ENCODE measurements at places on chromosomes 4 and X. TPM values are rescaled to one million over a fixed set of nuclear protein-coding genes. Genes with fewer than 3 reads are reported as not detected.

NAA11 gene
- not detected for total RNA-seq

XAGE1B gene
- not detected for total RNA-seq

RNF128 gene
- total RNA-seq: 3.3 TPM

GAGE2A gene
- total RNA-seq: not detected

PAGE1 gene
- total RNA-seq: not detected

FRAS1 gene
- total RNA-seq: 32.2 TPM

RRH gene
- total RNA-seq: not detected

SLC6A14 gene
- total RNA-seq: not detected

MAOA gene
- total RNA-seq: 15.7 TPM

EGF gene
- 0.25 TPM for total RNA-seq

RGN gene
- total RNA-seq: 2.7 TPM

ADRA2C gene
- total RNA-seq: not detected

IDH3G gene
- 93.4 TPM for total RNA-seq

UGT2B15 gene
- not detected for total RNA-seq

F9 gene
- total RNA-seq: not detected

CT83 gene
- total RNA-seq: not detected

DRP2 gene
- 0.51 TPM for total RNA-seq

SYP gene
- total RNA-seq: 1.5 TPM

CETN2 gene
- total RNA-seq: 17.1 TPM

ZNF732 gene
- total RNA-seq: 0.38 TPM

ARX gene
- total RNA-seq: not detected

KCNIP4 gene
- 0.38 TPM for total RNA-seq

NKX3-2 gene
- total RNA-seq: not detected

ASMT gene
- not detected for total RNA-seq

ZNF674 gene
- total RNA-seq: 0.81 TPM

ABCG2 gene
- 1.1 TPM for total RNA-seq

TCEAL2 gene
- 0.25 TPM for total RNA-seq

PIGA gene
- total RNA-seq: 2.5 TPM

ARHGAP36 gene
- not detected for total RNA-seq

SMIM43 gene
- not detected for total RNA-seq

BEX5 gene
- 0.16 TPM for total RNA-seq

MSANTD1 gene
- 0.25 TPM for total RNA-seq

TRAM1L1 gene
- 2.4 TPM for total RNA-seq

NAP1L2 gene
- total RNA-seq: under 0.01 TPM

EFNB1 gene
- 58.6 TPM for total RNA-seq

RPS6KA6 gene
- 1.3 TPM for total RNA-seq

XAGE2 gene
- not detected for total RNA-seq

SLC10A4 gene
- 0.25 TPM for total RNA-seq

FGFBP2 gene
- total RNA-seq: not detected

MAGEA9B gene
- total RNA-seq: not detected

SLITRK4 gene
- total RNA-seq: 29.5 TPM

XK gene
- total RNA-seq: 0.16 TPM

MYOZ2 gene
- not detected for total RNA-seq

Measured in mesangial cell (primary cell).